H7 (cell line): ENCODE measurements at places on chromosomes 3 and 15. TPM values are rescaled to one million over a fixed set of nuclear protein-coding genes. Genes with fewer than 3 reads are reported as not detected.

Gene CHST2
- total RNA-seq: 99.4 and 122 TPM in 2 replicates

Gene ACVR2B
- total RNA-seq: 39.0 and 53.1 TPM in 2 replicates

Gene GPR160
- 15.4 and 33.1 TPM in 2 replicates for total RNA-seq

Gene LARP6
- total RNA-seq: 22.9 and 25.1 TPM in 2 replicates

Gene SMAD6
- 24.8 and 25.4 TPM in 2 replicates for total RNA-seq

Gene CTDSPL
- 20.3 and 21.1 TPM in 2 replicates for total RNA-seq
